Right ventricle myocardium superior (tissue), 1 donor: ENCODE measurements at places on chromosomes 16 and 17.

DNA sequence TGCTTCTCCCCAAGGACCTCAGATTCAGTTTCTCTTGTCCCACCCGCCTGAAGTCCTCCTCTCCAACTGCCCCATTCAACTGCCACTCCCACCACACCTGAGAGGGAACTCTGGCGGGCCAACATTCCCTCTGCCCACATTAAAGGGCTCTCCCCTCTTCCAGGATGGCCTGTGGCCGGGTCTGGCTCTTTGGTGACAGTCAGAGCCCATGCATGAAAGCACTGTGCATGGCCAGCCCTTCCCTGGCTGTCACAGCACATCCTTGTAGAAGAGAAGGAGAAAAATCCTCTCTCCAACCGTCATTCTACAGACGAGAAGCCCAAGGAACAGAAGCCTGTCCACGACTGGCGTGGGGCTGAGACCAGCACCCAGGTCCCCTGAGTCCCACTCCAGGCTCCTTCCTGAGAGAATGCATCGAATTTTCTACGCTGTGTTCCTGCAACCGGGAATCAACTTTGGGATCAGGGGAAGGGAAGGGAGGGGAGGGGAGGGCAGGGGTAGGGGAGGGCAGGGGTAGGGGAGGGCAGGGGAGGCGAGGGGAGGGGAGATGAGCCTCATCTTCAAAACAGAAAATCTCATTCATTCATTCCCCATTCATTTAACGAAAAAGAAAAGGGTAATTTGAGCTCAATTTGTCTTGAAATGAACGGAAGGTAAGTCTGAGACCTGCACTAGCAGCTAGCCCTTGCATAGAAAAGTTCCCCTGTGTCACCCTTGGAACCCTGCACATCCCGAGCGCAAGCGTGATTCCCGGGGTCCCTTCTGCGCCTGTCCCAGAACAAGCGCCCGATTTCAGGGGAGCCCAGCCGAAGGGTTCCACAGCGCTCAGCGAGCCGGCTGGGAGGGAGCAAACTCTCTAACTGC, at the start of gene ABCC12:
ABCC12 (minus strand) TSS at position 68 of the 864 bp plus-strand sequence. CDS start 9,569 bp downstream, outside the sequence.
- DNase-seq, result no peak

DNA sequence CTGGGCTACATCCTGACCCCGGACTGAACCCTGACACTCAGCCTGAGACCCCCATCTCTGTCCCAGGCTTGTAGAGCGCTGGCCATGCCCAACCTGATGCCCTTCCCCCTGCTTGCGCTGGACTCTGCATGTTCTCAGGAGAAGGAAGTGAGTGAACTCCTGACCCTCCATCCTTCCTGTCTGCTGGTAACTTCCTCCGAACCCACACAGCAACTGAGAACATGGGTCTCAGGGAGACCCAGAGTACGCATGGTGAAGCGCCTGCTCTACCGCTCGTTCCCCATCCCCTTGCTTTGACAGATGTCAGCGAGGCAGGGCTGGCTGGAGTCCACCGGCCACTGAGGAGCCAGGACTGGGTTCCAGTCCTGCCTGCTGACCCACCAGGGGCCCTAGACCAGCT, 6.1 kb downstream of the CAMKK1 start:
- peak; percentile 66 for DNase-seq

- no peak for DNase-seq
These were observed 148.0 kb downstream of the FOXL1 start for GRCh38 chr16:86726340-86726739.

DNA sequence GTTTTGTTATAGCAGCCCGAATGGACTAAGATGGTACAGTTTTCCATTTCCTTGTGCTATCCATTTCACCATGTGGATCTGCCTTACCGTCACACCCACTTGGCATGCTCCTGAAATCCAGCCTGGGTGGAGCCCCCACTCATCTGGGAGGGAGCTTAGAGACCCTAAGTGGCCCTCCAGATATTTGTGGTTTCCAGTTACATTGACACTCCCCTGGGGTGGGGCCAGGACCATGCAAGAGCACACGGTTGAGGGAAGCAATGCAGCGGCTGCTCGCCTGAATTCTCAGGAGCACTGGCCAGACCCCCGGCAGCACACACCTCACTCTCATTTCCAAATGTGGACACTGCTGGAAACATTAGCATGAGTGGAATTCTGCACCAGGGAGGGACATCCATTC, 231.1 kb downstream of the UTP18 start:
- no peak for DNase-seq

DNA sequence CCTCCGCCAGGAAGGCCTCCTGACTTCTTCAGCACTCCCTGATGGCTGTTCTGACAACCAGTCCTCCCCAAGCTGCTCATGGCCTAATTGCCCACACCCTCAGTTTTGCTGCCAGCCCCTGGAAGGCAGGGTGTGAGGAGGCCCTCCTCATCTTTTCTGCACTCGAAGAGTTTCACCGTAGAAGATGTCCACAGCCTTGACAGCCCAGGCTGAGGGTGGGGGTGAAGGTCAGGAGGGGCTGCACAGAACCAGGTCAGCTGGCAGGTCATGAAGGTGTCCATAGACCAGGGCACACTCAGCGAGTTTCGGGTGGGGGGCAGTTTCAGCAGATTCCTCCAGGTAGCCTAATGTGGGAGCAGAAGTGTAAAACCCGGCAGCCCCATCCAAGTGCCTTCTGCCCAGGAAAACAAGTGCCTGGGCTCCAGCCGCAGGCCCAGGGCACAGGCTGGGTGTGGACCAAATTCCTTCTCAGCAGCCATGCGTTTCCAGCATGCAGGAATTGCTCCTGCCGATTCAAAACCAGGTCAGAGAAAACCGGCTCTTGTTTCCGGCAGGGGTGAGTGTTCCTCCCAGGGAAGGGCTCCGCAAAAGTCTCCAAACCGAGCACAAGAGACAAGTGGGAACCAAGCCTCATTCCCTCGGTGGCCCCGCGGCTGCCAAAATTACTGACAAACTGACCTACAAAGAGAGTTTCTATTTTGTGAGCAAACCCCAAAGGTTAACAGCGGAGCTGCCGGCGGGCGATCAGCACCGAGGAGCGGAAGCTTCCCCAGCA, 228.8 kb downstream of the C16orf78 start:
- no peak for DNase-seq

GRCh38 chr16:52252680-52253079, 294.3 kb downstream of the TOX3 start:
- no peak for DNase-seq

DNA sequence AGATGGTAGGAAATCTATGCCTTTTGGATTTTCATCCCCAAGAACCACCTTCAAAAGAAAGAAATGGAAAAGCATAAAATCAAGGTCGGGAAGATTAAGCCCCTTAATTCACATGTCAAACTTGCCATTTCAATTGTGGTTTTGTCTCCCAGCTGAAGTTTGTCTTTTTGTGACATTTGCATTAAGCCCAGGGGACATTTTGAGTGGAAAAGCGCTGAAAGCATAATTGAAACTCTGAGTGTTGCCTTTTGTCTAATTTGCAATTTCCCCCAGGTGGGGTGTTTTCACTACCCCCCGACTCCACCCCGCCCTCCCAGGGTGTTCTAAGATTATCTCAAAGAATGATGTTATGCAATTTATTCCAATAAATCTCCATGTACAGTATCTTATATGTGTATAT, 396.2 kb downstream of the CDH13 start:
- DNase-seq, result no peak

GRCh38 chr16:85502357-85502756, 110.8 kb upstream of the GSE1 start:
- DNase-seq, result no peak

- no peak for DNase-seq
These were observed 85.8 kb downstream of the GNAO1 start for GRCh38 chr16:56277075-56277474.

GRCh38 chr17:72254808-72255449, 134.1 kb downstream of the SOX9 start:
- no peak for DNase-seq

- peak; percentile 79 for DNase-seq
These were observed 20.7 kb downstream of the LGALS9 start for GRCh38 chr17:27651411-27652345.

DNA sequence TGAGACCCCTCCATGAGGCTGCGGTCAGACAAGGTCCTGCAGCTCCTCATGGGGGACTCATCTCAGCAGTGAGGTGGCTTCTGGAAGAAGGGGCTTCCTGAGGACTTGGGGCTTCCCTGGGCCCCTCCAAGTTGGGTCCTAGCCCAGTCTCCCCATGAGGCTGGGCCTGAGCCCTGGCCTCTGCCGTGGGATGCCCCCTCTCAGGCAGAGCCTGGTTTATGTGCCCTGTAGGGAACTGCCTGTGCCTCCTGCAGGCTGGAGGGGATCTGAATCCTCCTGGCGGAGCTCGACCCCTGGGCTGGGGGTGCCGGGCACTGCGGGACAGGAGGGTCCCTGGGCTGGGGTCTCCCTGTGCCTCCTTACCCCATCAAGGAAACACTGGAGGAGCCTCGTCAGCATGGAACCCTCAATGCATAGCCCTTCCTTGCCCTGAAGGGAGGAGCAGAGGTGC, 45.8 kb downstream of the TNFRSF13B start:
- DNase-seq, result no peak

DNA sequence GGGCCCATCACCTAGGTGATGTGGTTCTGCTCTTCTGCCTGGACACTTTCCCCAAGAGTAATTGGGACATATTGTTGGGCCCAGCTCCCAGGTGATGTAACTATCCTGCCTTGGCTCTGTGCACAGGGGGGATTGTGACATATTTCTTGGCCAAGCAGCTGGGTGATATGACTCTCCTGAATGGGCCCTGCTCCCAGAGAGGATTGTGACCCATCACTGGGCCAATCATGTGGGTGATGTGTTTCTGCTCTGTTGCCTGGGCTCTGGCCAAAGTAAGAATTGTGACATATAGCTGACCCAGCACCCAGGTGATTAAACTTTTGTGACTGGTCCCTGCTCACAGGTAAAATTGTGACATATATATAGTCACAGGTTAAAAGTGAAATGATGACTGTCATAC, 1904.9 kb downstream of the TP53TG3F start:
- DNase-seq, result no peak
